CMK (cell line): ENCODE measurements at places on chromosomes 13 and 19.

- no peak for DNase-seq
Observed at GRCh38 chr13:103066079-103066780, at the start of gene SLC10A2. Gene SLC10A2, minus strand, starts transcription at chr13:103066417. Its CDS starts 168 bp downstream, at chr13:103066249.

GRCh38 chr13:26325876-26326275 lies 71.9 kb downstream of the CDK8 start:
- DNase-seq: no peak

DNA sequence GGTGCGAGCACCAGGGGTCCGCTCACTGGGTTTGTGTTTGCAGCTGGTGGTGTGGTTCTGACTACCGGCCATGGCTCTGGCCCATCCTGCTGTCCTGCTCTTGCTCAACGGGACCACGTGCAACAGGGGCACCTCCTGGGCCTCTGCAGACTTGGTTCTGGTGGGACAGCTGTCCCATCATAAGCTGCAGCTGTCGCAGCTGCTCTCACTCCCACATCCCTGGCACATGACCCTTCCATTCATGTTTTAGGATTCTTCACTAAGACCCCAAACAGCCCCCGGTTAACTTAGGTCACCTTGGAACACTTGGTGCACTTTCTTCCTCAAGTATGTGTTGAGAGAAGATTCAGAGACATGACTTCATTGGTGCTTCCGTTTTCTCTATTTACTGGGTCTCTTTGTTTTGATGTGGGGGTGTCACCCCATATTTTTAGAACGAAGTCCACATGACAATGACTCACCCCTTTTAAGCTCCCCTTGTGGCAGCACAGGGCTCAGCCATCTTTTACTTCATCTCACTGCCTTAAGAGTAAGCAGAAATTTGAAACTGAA lies 68.4 kb upstream of the ARHGEF7 start:
- DNase-seq: no peak

DNA sequence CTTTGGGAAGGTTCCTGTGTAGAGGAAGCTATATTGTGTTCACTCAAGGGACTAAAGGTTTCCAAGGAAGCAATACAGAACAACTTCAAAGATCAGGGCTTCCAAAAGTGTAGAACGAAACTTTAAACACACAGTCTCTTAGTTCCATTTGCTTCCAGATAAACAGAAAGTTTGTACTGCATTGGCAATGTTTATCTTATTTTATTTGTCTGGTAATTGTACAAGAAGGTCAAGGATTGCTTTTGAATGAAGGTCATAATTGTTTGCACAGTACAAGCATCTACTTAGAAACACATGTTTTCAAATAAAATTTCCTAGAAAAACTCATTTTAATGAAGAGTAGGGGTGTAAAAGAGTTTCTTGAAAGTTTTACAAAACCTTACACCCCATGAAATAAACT lies 712.7 kb upstream of the SGCG start:
- no peak for DNase-seq

GRCh38 chr13:39788102-39788501 lies 132.6 kb downstream of the COG6 start:
- no peak for DNase-seq

DNA sequence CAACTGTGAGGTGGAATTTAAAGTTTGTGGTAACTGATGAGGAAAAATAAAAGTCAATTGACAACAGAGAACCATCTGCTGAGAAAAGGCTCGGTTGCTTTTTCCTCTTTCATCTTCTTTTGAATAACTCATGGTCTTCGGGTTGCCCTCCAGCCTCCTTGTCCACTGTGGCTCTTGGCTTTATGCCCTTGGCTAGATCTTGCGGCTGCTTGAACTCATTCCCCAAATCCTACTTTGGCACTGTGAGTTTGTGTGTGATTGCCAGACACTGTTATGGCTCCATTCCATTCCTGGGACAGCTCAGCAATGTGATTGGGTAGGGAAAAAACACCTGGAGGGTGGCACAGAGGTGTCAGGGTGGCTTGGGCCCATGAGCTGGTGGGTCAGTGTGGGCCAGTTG lies 387.4 kb downstream of the DLEU7 start:
- no peak for DNase-seq

- no peak for DNase-seq
Observed at GRCh38 chr13:43239275-43239840, 216.0 kb downstream of the DNAJC15 start.

DNA sequence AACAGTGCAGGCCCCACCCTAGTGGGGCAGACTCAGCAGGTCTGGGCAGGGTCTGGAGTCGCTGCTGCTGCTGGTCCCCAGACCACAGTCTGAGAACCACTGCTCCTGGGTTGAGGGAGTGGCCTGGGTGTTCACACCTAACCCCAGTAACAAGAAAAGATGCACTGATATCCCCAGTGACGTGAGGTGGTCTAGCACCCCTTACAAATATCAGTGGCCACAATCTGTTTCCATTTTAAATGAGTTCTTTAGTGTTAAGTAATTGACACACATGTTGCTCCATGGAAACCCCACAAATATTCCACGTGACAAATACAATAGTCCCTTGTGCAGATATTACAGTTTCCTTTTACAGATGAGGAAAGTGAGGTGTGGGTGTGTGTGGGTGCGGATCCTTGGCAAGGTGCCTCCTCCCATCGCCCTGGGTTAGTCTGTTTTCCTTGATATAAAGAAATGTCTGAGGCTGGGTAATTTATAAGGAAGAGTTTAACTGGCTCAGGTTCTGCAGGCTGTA lies 96.3 kb upstream of the GPR183 start:
- DNase-seq: no peak

DNA sequence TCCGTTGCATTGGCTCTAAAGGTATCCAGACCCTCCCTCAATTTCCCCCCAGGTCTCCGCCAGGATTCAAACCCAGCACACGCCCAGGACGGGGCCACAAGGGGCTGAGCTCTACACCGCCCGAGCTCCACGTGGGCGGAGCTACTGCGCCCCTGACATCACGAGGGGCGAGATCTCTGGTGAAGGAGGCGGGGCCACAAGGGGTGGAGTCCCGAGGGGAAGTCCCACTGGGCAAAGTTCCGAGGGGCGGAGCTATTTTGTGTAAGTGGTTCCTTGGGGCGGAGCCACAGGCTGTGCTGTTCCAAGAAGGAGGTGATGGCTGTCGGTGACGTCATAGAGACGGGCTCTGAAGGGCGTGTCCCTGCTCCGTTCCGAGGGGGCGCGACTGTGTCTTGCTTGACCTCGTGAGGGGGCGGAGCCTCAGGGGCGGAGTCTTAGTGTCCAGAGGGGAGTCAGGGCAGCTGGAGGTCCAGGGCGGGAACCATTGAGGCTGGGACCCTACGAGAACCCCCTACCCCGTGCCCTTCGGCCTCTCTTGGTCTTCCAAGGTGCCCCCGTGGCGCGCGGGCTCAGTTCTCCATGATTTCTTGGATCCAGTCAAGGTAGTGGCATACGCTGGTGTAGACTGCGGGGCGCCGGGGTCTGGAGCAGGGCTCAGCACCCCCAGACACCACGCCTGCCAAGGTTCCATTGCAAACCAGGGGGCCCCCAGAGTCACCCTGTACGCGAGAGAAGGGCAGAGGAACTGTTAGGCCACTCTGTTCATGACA lies 1.3 kb upstream of the KLK8 start:
- peak; percentile 26 for DNase-seq

GRCh38 chr13:44434766-44435141 lies 61.1 kb downstream of the SERP2 start:
- DNase-seq: no peak

- no peak for DNase-seq
Observed at GRCh38 chr19:30229525-30230174, 142.5 kb upstream of the ZNF536 start.

- no peak for DNase-seq
Observed at GRCh38 chr13:41387576-41387975, 69.8 kb upstream of the RGCC start.

DNA sequence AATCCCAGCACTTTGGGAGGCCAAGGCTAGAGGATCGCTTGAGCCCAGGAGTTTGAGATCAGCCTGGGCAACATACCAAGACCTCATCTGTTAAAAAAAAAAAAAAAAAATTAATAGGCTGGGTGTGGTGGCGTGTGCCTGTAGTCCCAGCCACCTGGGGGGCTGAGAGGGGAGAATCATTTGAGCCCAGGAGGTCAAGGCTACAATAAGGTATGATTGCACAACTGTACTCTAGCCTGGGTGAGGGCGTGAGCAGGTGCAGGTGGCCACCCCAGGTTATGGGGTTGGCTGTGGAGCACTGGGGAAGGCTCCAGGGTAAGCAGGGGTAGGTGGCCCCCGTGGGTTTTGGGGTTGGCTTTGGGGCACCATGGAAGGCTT lies 33.9 kb downstream of the MCF2L start:
- no peak for DNase-seq

GRCh38 chr13:28654276-28654675 lies 4.7 kb upstream of the POMP start:
- no peak for DNase-seq

DNA sequence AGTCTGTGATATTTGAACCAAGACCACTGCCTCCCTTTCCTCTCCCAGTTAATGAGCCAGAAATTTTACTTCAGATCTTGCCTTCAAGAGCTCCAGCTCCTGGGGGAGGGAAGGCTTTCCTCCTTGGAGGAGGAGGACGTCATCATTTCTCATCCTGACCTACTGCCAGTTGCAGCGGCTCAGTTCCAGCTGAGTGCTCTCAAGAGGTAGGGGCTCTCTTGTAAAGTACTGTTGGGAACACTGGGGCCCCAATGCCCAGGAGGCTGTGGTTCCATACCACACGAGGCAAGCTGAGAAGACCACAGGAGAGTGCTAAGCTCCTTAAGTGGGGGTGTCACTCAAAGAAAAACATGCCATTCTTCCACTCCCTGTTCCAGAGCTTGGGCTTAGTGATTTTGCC lies 36.2 kb downstream of the METTL21C start:
- no peak for DNase-seq

DNA sequence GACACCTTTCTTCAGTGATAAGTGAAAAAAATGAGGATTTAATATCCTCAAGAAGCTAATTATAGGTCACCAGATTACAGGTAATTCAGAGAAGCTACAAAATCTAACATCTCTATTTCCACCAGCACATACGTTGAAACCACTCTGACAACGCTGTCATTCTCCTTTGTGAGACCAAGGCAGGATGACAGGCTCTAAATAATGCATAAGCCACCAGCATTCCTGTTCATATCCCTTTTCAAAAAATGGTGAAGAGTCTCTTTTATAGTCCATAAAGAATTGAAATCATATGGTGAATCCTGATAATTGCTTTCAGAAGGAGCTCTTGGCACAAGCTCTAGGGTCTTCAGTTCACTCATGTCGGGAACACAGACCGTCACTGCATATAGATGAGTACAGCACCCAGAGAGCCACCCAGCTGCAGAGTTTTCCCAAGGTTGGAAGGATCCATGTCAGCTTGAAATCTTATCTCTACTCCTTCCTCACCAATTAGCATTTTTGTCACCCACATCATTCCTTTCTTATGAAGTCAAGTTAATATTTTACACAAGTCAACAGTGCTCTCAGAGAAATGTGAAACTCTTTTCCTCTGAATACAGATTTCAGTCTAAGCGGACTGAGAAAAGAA lies 431.4 kb downstream of the TBC1D4 start:
- DNase-seq: no peak

GRCh38 chr13:22243469-22244163 lies 572.7 kb downstream of the FGF9 start:
- no peak for DNase-seq

DNA sequence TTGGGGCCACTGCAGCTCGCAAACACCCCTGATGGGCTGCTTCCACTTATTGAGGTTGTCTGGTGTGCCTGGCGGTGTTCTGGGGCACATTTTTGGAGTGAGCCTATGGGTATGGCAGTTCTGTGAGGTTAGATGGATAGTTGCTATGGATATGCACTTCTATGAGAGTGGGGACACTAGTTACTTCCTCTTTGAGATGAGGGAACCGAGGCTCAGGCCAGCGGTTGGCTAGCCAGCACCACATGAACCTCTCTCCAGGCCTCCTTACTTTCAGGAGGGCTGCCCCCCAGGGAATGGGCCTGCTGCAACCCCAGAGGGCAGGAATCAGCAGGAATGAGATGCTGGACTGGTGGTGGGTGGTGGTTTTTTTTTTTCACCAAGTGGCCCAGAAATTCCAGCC lies 13.5 kb upstream of the PRR19 start:
- no peak for DNase-seq

- no peak for DNase-seq
Observed at GRCh38 chr19:45402298-45403061, 2.4 kb downstream of the PPP1R13L start.

DNA sequence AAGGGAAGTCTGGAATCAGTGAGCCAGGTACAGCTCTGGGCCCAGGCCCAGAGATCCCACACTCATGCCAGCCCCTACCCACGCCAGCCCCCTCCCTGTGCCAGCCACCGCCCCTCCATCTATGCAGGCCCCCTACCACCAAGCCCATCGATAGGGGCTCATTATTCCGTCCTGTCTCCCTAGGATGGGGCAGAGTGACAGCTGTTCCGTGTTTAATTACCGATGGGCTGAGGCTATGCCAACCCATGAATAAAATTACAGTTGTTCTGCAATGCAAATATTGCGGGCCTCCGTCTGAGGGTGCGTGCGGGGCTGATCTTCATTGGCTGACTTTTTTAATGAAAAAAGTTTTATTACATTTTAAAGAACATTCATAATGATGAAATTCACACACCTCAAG lies 35.6 kb upstream of the PEPD start:
- no peak for DNase-seq

GRCh38 chr13:31008400-31009115 lies 76.1 kb downstream of the TEX26 start:
- no peak for DNase-seq
